ENCODE measurements at places on chromosomes 2 and 18.

- DNase-seq, result no peak
Observed at GRCh38 chr2:113217455-113218282, 43.9 kb downstream of the PSD4 start.

GRCh38 chr2:203603456-203604389, 68.6 kb upstream of the RAPH1 start:
- no peak for DNase-seq

DNA sequence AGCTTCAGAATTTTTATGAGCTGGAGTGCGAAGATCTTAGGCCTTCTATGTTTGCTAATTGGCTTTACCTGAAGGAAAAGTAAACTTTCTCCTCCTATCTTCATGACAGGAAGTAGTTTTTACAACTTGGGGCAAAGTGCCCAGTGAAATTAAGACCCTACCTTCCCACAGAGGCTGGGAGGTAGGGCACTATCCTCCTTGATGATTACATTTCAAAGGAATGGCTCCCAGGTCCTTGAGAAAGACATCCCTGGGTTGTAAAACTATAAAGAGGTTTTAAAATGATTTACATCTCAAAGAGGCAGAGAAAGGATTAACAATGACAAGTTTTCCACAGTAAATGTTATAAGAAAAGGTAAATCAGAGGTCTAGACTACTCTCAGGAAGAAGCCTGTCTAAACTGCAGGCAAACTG, 155.8 kb downstream of the CDH7 start:
- no peak for DNase-seq

- DNase-seq, result no peak
Observed at GRCh38 chr2:77831471-77831870, 309.3 kb upstream of the LRRTM4 start.

DNA sequence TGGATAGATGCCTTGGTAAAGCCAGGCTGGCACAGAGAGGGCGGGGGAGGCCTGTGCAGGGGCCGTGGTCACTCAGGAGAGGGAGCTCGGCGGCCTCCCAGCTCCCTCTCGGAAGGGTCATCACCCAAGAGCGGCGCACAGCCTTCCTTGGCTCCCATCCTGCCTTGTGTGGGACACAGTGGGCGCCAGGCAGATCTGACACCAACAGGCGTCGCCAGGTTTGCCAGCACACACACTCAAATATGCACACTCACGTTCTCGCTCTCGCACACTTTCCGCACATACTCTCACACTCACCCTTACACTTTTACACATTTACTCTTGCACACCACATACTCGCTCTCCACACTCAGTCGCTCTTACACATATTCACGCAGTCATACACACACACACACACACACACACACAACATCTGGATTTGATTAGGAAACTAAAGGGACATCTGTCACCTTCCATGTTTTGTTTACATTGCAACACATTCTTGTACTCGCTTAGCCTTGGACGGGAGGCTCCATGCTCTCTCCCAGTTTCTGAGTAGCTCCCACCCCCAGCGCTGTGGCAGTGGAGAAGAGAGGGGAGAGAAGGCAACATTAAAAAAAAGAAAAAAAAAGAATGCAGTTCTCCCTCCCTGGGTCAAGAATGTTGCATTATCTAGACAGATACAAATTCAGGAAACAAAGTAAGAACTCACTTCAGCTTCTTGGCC, 10.5 kb downstream of the CHMP1B start:
- DNase-seq, result no peak
